T-helper 1 cell (primary cell): ENCODE measurements at places on chromosomes 11 and 22.
A peak's percentile ranks its signal among the peaks of the same experiment; 100 is the strongest.

DNA sequence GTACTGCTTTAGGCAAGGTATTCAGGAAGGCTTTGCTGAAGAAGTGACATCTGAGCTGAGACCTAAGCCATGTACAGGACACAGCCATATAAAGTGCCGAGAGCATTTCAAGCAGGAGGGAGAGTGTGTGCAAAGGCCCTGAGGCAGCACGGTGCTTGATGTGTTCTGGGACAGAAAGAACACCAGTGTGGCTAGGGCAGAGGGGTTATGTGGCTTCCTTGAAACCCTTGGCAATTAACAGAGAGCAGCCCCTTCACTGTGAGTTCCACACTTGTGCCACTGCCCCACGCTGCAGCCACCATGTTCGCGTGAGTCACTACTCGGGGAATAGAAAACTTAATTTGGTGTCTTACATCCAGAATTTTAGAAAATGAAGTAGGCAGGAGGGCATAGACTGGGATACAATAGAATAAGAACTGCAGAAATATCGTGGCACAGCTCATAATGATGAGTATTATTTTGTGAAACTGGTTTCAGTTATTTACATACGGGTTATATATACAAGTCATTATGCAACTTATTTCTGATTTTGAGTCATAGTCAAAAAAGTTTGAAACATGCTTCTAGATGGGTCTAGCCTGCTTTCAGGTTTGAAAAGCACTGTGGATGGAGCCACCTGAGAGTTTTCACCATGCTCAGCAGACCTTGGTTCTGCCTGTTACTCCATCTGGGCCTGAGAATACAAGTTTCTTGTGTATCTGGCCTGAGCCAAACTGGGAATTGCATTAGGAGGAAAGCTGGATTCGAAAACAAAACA, 11.8 kb downstream of the IL10RA start:
- no peak for DNase-seq

DNA sequence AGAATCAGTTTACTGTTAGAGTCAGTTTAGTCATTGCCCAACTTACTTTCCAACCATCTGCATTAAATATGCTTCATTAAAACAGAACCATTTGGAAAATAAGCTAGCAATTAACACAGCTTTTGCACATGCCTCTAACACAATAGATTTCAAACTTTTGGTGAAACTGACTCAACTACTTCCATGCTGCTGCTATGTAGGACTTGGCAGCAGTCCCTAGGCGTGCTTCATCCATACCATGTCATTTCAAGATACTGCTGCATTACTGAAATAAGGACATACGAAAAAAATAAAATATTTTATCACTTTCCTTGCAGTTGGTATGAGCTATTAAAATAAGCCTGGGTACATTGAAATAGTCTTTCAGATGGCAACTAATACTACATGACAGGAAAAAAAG, 65.5 kb upstream of the SOX6 start:
- DNase-seq = no peak

DNA sequence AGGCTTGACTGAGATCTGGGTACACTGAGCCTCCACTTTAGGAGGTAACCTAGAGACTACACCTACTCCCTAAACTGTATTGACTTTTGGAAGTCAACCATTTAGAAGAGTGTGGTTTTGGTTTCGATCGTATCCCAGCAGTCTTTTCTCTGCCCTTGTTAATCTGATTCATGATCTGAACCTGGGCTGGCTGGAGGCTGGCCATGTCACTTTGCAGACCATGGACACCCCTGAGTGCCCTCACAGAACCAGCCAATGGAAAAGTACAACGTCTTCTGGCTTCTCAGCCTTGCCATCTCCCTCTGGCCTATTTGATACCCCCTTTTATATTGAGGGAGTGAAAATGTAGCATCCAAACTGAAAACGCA, 10.8 kb downstream of the EHF start:
- DNase-seq = no peak

DNA sequence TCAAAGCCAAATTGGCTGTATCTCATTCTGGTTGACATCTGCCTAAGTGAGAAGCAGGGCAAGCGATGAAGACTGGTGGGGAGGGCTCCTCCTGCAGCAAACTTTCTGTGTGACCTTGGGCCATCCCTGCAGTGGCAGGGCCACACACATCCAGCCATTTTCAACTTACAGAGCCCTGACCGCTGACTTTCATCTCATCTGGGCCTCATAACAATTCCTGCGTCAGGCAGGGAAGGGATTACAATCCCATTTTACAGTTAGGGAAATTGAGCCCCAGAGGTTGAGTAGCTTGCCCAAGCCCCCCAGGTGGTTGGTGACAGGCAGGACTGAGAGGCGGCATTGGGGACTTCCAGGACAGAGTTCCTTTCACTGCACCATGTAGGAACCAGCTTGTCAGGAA, 21.9 kb downstream of the TPBGL start:
- DNase-seq = no peak

GRCh38 chr22:25564979-25565677, 653 bp downstream of the GRK3 start:
- peak; percentile 23 for DNase-seq

DNA sequence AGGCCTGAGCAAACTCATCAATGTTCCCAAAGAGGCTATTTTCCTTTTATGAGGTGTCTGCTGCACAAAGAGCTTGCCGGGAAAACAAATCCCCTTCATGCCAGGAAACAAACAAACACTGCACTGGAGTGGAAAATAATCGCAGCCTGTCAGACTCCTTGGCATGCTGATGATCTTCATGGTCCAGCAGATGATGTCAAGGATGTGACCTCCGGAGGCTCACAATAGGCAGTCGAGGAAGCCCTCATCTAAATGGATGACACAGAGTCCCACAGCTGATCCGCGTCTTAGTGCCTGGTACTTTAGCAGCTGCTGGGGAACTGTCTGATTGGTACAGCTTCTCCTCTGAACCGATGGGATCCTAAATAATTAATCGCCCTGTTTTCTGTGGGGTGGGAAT, 187.6 kb downstream of the TENM4 start:
- no peak for DNase-seq

GRCh38 chr22:43434928-43435311, 23.1 kb downstream of the MPPED1 start:
- no peak for DNase-seq

DNA sequence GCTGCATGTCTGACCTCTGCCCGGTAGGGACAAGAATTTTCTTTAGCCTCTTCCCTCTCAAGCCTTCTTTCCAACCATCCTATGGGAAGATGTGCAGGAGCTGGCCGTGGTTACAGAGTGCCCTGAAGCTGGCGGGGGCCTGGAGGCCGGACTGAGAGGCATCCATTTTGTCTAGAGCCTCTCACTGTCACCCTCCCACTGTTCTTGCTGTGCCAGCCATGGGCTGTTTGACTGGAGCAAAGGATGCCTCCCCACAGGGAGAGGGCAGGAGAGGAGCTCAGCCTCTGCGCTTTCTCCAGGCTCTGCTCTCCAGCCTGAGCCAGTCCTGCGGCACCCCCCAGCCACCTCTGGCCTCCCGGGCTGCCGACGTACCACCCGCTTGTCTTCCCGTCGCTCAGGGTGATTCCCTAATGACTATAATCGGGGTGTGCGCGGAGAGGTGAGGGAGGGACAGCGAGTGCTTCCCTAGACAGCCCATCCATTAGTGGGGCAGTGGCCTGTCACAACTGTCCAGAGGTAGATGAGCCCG, 123.8 kb downstream of the NECTIN1 start:
- no peak for DNase-seq

GRCh38 chr11:59778122-59778521, 22.9 kb downstream of the STX3 start:
- DNase-seq = no peak

DNA sequence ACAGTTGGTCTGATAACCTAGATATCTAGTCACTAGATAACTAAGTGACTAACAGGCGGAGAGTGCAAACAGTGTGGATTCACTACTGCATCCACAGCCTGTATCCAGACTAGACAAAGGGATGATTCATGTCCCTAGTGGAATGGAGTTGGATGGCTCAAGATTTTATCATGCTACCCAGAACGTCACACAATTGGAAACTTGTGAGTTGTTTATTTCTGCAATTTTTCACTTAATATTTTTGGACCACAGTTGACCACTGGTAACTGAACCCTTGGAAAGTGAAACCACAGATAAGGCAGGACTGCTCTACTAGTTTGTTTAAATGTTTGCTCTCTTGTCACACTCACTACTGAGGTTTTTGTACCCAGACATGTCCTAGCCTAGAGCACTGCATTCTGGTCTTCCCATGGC, 76.0 kb downstream of the UBASH3B start:
- no peak for DNase-seq

GRCh38 chr11:59556115-59556916, 45.0 kb downstream of the OR4D9 start:
- DNase-seq = peak; percentile 60

- no peak for DNase-seq
Measured at GRCh38 chr22:42544686-42545085, 9.1 kb upstream of the SERHL2 start.

GRCh38 chr22:44032126-44032730, 8.1 kb downstream of the PARVB start:
- DNase-seq = no peak

DNA sequence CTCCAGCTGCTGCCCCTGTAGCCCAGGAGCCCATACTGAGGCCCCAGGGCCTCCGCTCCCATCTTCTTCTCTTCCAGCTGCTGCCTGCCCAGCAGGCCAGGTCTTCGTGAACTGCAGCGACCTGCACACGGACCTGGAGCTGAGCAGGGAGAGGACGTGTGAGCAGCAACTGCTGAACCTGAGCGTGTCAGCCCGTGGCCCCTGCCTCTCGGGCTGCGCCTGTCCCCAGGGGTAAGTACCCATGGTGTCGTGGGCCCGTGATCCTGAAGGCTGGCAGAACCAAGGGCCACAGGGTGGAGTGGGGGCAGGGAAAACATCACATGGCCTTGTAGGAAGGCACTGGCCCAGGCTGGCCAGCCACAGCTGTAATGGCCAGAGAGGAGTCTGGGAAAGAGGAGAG, 31.2 kb downstream of the OTOG start:
- DNase-seq = no peak

DNA sequence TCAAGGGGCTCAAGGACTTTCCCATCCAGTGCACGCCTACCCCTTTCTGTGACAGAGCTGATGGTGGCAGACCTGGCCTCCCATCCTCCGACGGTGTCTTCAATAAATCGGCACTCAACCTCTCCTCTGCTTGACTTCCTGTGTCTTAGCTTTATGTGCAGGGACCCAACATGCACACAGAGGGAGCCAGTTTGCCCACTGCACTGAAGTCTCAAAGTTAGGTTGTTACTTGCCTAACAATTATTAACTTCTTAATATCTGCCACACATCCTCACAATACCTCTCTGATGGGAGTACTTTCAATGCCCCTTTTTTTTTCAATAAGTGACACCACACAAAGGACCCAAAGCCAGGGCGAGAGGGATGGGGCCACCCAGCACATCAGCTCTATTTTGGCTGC, 3.6 kb downstream of the IZUMO1R start:
- DNase-seq = no peak
